ENCODE measurements at places on chromosomes 3 and 15. TPM values are rescaled to one million over a fixed set of nuclear protein-coding genes. Genes with fewer than 3 reads are reported as not detected.

Gene CYP11A1
- not detected for total RNA-seq

GRCh38 chr3:126389794-126390146 is 4.9 kb upstream of the CFAP100 start:
- DNase-seq: no peak

Gene THPO
- 0.56 TPM for total RNA-seq

DNA sequence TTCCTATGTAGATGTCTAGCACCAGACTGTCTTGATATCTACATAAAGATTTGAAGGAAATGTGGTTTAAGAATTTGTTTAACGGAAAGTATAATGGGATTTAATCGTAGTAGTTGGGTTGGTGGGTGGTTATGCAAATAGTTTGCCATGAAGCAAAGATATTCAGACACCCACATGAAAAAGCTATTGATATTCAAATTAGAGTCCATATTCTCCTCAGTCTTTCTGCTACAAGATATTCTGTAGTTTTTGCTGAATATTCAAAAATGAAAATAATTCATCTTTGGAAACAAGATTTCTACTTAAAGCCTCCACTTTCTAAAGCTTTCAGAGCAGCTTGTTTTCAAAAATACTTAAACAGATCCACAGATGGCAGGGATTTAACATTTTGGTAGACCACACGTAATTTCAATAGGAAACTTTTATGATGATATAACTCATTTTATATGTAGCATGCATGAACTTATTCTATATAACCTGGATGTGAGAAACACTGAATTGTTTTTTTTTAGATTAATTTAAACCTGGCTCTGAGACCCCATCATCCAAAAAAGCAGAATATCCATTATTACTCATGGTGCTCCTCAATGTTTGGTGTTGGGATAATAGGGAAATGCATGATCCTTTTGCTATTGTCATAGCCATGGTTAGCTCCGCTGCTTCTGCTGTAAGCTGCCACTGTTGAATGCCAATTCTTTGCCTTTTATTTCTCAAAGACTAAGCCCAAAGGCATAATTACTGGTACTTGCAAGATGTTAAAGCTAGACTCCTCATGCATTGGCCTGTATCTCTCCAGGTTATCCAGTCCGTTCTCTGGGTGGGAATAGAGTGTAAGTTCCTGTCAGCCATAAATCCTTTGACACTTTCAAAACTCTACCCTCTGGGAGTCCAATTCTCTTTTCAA is 98.0 kb downstream of the GMNC start:
- no peak for DNase-seq

GRCh38 chr3:167451282-167451681 is 22.6 kb downstream of the SERPINI2 start:
- no peak for DNase-seq

Gene PLA2G4D
- total RNA-seq: 0.03 TPM

DNA sequence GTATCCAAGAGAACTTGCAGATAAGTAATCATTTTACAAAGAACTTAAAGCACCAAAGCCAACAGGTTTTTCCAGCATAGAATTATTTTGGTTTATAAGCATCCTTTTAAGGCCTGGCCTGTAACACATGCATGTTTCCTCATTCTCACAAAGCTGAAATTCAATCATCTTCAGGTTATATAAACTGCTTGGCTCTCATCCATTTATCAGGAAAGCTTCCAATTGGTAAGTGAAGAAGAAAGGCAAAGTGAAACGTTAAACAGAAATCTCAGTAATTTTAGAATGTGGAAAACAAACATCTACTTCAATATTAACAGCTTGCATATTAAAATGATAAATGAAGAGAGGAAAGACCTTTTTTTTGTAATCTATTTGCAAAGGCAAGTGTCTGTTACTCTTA is 1.6 kb downstream of the SERP1 start:
- no peak for DNase-seq

Gene CD200
- total RNA-seq: 0.71 TPM

GRCh38 chr15:28932361-28932760 is 46.6 kb downstream of the APBA2 start:
- DNase-seq: no peak

DNA sequence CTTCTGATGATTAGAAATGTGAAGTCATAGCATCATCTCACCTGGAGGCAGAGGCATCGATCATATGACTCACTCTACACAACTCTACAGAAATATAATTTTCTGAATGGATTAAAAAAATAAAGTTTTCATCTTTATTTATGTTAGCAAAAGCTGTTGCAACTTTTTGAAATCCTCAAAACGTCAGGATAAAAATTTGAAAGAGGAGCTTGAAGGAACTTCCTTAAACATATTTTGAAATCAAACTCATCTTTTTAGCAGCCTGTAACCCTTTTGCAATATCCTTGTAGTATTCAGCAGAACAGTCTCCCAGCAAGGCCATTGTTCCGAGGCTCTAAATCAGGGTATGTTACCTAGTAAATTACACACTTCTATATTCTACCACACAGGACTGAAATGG is 985.4 kb downstream of the PLOD2 start:
- no peak for DNase-seq

DNA sequence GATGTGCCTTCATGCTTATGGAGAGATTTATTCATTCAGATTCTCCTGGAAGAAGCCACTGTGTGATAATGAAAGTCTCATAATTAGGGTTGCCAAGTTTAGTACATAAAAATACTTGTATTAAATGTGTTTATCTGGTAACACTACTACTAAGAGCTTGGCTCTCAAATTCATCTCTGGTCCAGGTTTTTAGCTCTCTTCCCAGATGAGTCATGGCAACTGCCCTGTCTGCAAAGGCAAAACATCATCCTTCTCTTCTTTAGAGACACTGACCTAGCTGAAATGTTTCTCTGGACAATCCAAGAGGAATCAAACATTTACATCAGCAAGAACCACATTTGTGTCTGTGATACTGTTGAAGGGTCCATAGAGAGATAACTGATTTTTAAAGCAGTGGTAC is 269.6 kb downstream of the ROBO2 start:
- no peak for DNase-seq

GRCh38 chr3:4532535-4533112 is 39.5 kb downstream of the ITPR1 start:
- no peak for DNase-seq

Gene SGO1
- 5.1 TPM for total RNA-seq

DNA sequence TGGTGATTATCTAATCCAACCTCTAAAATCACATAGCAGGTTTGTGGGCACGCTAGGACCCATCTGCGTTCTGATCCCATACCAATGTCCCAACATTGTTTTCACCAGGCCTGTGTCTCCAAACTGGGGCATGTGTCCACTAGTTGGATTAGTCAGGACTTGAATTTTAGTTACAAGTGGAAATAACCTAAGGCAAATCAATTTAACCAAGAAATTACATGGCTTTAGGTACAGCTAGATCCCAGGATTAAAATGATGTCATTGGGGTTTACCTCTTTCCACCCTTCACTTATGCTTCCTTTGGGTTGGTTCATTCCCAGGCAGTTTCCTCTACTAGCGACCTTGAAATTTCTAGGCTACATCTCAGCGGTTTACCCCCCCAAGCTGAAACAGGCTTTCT is 47.2 kb upstream of the PXYLP1 start:
- DNase-seq: no peak

Gene ZNF860
- total RNA-seq: 3.9 TPM

- DNase-seq: no peak
Observed at GRCh38 chr3:29554566-29554965, 273.7 kb downstream of the RBMS3 start.

GRCh38 chr3:126907557-126907956 is 75.4 kb upstream of the PLXNA1 start:
- DNase-seq: no peak

Gene MME
- 0.03 TPM for total RNA-seq

GRCh38 chr3:166367947-166368533 is 530.8 kb upstream of the BCHE start:
- DNase-seq: no peak

DNA sequence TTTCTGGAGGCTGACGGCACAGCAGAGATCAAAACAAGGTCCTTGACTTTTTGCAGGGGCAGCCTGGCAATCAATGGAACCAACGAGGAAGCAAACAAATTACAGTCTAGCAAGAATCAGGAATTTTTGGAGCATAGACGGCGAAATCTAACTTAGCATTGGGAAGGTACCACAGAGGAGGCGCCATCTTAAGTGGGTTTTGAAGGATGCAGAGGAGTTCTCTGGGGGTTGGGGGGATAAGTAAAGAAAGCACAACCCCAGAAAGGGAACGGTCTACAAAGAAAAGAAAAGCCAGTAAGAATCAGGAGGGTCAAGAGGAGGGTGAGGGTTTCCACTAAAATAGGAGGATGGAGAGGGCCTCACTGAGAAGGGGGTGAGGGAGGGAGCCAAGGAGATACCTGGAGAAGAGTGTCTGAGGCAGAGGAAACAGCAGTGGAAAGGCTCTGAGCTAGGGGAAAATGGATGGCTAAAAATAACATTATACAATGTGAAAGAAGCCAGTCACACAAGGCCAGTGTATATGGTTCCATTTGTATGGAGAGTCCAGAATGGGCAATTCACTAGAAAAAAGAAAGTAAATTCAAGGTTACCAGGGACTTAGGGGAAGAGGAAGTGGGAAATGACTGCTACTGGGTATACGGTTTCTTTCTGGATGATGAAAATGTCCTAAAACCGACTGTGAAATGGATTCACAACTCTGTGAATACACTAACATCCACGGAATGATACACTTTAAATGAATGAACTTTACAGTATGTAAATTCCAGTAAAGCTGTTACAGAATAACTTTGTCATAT is 25.2 kb upstream of the IQSEC1 start:
- no peak for DNase-seq

GRCh38 chr15:99435877-99436541 is 129.8 kb upstream of the MEF2A start:
- DNase-seq: no peak

DNA sequence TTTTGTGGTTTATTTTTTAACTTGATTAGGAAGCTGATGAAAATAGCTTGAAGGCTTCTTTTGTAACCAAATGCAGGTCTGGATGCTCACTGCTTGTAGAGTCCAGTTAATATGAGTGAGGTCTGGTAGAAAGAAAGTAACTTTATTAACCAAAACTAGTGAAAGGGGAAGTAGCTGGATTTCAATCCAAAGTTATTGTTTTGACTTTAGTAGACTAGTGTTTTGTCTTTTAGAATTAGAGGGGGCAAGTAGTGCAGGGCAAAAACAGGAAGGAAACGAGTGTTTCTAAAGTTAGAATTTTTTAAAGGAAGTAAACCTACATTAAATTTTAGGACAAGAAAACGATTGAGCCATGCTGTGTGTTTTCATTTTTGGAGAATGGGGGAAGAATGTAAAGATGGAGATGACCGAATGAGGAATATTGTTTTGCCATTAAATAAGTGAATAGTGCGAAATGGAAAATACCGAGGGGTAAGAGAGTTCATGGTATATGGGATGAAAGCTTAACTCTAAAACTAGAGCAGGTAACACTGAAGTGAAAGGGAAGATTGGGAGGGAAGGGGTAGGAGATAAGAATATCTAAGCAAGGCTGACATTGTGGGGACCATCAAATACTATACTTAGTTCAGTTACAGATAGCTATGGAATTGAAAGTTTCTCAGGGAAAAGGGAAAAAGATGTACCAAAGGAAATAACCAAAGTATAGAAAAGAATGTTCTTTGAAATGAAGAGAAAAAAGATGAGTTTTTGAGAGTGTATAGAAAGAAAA is 40.0 kb downstream of the USP3 start:
- DNase-seq: no peak

Gene FHIT
- total RNA-seq: not detected

- no peak for DNase-seq
Observed at GRCh38 chr15:66865622-66866611, 163.9 kb downstream of the SMAD6 start.

Gene SYNPR
- not detected for total RNA-seq

Gene DUOX2
- 0.08 TPM for total RNA-seq

Gene CYP1A1
- 2.0 TPM for total RNA-seq

DNA sequence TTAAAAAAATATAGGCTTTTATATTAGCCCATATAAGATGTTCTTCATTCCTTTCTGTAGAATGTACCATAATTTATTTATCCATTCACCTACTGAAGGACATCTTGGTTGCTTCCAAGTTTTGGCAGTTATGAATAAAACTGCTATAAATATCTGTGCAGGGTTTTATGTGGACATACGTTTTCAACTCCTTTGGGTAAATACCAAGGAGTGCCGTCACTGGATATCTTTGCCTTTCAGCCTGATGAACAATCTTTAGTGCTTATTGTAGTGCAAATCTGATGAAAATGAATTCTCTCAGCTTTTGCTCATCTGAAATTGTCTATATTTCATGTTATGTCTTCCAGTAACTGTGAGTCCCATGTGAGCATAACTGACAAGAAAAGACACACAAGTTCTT is 26.6 kb upstream of the BLM start:
- DNase-seq: no peak

Gene FOXB1
- total RNA-seq: 0.05 TPM

- DNase-seq: no peak
Observed at GRCh38 chr3:177776661-177777101, 579.4 kb upstream of the TBL1XR1 start.
